HS-27A (cell line): ENCODE measurements at places on chromosomes 1 and 21.

- DNase-seq = peak; percentile 42
Measured at GRCh38 chr21:41648591-41649031, 118.2 kb downstream of the RIPK4 start.

DNA sequence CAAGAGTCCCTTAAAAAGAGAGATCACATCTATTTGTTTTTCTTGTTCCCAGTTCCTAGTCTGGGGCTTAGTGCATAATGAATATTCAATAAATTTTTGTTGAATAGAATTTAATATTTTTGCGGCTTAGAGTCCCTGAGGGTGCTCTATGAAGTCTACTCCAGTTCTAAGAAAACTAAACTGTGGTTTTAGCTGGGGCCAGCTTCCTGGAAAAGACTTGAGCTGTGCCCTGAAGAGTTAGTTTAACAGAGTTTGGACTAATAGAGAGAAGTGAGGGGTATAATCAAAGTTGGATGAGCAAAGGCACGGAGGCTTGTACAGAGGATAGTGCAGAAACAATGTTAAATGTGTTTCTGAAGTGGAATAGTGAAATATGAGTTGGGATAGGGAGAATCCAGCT, 168.9 kb downstream of the FASLG start:
- DNase-seq = no peak

DNA sequence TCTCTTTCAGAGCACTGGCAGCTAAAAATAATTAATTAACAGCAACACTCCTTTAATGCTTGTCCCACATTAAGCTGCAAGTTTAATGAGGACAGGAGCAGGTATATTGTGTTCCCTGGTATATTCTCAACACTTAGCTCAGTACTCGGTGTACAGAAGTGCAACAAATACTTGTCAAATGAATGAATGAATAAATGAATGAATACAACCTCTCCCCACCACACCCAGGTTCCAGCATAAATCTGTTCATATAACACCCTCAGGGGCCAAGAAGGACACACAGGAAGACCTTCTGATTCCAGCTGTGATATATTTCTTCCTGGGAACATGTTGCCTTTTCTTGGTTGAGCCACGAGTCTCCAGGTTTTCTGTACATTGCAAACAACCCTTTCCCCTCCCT, 38.1 kb upstream of the RD3 start:
- no peak for DNase-seq

GRCh38 chr1:178450871-178451270, 45.9 kb downstream of the CLEC20A start:
- DNase-seq = no peak

DNA sequence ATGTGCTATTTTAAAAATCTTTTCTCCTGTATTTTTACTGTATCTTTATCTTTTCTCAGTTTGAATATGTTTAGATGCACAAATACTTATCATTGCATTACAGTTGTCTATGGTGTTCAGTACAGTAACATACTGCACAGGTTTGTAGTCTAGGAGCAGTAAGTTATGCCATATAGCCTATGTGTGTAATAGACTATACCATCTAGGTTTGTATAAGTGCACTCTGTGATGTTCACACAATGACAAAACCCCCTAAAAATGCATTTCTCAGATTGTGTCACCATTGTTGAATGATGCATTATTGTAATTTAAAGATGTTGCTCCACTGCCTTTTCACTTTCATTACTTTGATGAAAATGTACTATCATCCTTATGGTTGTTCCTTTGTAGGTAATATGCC, 64.9 kb upstream of the PRRX1 start:
- no peak for DNase-seq

- DNase-seq = no peak
Measured at GRCh38 chr1:239483391-239483790, 97.0 kb downstream of the CHRM3 start.
